ENCODE measurements at places on chromosomes 1 and 21. TPM values are rescaled to one million over a fixed set of nuclear protein-coding genes. Genes with fewer than 3 reads are reported as not detected.

DNA sequence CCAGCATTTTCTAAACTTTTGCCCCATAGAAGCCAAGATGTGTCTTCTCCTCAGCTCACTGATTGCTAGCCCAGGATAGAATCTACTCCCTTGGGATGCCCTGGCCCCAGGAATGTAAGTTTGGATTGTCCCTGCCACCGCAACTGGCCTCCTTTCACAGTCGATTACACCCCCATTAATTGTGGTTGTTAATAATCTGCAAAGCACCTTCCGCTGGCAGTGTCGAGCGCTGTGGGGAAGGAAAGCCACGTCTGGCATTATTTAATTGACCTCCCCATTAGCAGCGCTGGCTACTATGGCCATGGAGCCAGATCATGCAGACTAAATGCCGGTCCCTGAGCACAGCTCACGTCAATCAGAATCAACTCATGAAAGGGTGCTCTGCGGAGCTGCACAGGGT, 597.3 kb upstream of the PLXNA2 start:
- H3K36me3 ChIP-seq: no peaks in the 10 kb centered on the region
- no peak overlapping the region for H3K4me3 ChIP-seq
- H3K4me1 ChIP-seq: no peaks in the 10 kb centered on the region
- no peak overlapping the region for H3K27ac ChIP-seq
- DNase-seq: no peak

DNA sequence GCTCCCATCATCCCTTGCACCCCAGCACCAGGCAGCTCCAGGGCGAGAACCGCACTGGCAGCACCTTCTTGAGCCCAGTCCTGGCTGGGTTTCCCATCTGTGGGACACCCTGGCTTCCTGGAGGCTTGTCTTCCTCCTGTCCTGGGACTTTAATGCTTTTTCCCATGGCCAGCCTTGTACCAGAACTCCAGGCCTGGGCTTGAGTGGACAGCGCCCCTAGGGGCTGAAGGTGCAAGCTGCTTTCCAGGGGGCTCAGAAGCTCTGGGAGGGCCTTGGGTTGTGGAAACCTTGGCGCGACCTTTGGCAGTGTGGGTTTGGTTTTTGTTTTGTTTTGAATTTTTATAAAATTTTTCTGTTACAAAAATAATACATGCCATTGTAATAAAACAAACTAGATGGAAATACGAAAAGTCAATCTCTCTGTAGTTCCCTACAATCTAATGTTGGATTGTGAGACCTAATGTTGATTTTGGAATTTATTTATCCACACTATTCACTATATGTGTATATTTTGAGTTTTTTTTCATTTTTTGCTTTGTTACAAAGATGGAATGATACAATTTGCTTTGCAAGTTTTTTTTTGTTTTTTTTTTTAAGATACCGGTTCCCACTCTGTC, 33.8 kb upstream of the RPL11 start:
- H3K27me3 ChIP-seq: no peaks in the 10 kb centered on the region
- H3K27ac ChIP-seq: no peak overlapping the region
- no peaks in the 10 kb centered on the region for H3K4me1 ChIP-seq

DNA sequence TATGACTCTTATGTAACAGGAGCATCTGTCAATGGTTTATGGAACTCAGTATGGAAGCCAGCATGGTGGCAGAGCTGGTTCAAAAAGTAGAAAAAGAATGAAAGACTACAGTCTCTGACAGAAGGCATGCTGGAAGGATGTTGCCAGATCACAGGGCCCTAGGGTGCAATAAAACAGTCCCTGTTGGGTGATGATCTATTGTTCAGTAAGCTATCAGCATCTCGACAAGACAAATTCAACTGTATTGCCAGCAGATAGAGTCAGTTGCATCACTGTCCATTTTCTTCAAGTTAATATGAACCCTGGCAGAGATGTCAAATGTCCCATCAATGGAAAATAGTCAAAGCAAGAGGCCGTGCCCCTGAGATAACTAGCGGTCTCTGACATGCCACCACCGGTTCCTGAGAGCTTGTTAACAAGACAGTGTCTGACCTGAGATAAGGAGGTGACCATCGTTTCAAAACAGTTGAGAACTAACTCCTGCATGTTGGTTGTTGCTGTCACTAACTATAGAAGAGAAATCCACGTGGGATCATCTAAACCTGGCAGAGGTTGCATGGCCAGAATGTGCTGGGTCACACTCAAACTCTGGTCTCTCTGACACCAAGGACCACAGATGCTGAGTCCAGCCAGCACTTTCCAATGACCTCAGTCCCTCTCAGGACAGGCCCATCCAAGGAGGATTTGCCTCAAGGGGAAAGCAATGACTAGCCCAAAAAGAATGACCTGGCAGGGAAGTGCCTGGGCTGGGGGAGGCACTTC, 125.9 kb downstream of the RIPK4 start:
- no peaks in the 10 kb centered on the region for H3K4me1 ChIP-seq
- no peaks in the 10 kb centered on the region for H3K36me3 ChIP-seq
- no peaks in the 10 kb centered on the region for H3K27me3 ChIP-seq
- no peak overlapping the region for H3K4me3 ChIP-seq
- no peak for DNase-seq
- no peak overlapping the region for H3K27ac ChIP-seq

- no peaks in the 10 kb centered on the region for H3K36me3 ChIP-seq
- no peak overlapping the region for H3K4me3 ChIP-seq
- no peaks in the 10 kb centered on the region for H3K4me1 ChIP-seq
- H3K27ac ChIP-seq: no peak overlapping the region
- DNase-seq: no peak
- no peaks in the 10 kb centered on the region for H3K27me3 ChIP-seq
These were observed 42.0 kb downstream of the TMEM51 start for GRCh38 chr1:15195420-15196052.

DNA sequence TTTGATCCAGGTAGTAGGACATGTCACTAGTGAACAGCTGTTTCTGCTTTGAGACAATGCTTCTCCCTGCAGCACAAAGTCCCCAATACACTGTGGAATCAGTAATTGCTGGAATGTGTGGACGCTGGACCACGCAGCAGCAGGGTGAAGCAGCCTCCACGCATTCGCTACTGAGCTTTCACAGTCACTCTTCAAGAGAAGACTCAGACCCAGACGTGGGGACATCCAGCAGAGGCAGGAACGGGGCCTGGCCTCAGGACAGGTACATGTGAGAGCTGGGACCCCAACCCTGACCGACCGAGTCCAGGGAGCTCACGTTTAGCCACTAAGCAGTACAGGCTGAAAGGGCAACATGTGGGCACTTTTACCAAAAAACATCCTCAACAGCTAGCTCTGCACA, 34.1 kb upstream of the PRDM15 start:
- H3K36me3 ChIP-seq: peaks cover 17% of the 10 kb centered on the region
- DNase-seq: no peak
- no peak overlapping the region for H3K4me3 ChIP-seq
- no peaks in the 10 kb centered on the region for H3K27me3 ChIP-seq
- H3K27ac ChIP-seq: no peak overlapping the region
- H3K4me1 ChIP-seq: no peaks in the 10 kb centered on the region

DNA sequence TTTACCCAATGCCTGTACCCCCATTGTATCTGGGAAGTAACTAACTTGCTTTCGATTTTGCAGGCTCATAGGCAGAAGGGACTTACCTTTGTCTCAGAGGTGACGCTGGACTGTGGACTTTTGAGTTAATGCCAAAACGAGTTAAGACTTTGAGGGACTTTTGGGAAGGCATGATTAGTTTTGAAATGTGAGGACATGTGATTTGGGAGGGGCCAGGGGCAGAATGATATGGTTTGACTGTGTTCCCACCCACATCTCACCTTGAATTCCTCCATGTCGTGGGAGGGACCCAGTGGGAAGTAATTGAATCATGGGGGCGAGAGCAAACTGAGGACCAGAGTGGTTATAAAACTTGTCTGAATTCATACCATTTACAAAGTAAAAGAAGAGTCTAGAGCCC, 77.1 kb upstream of the HOOK1 start:
- H3K4me3 ChIP-seq: no peak overlapping the region
- no peaks in the 10 kb centered on the region for H3K36me3 ChIP-seq
- no peak overlapping the region for H3K27ac ChIP-seq

GRCh38 chr1:32939655-32940371, 24.8 kb downstream of the RNF19B start:
- no peak overlapping the region for H3K27ac ChIP-seq
- DNase-seq: no peak
- no peak overlapping the region for H3K4me3 ChIP-seq
- no peaks in the 10 kb centered on the region for H3K27me3 ChIP-seq
- peaks cover 17% of the 10 kb centered on the region for H3K36me3 ChIP-seq
- no peaks in the 10 kb centered on the region for H3K4me1 ChIP-seq

DNA sequence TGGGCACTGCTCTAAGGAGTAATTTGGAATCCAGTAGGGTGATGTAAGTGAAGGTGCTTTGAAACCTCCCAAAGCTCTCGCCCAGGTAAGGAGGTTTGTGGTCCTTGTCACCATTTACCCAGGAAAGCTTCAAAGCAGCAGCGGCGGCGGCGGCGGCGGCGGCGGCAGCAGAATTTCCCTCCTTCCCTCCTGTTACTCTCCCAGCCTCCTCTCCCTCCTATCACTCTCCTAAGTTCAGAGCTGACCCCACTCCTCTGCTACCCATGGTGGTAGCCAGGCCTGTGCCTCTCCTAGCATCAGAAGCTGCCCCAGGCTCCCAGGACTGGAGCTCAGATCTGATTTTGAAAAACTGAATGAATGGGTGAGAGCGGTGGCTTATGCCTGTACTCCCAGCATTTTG, 60.7 kb downstream of the ACBD3 start:
- H3K4me1 ChIP-seq: peaks cover 36% of the 10 kb centered on the region
- H3K36me3 ChIP-seq: no peaks in the 10 kb centered on the region
- H3K27ac ChIP-seq: no peak overlapping the region
- no peaks in the 10 kb centered on the region for H3K27me3 ChIP-seq
- no peak overlapping the region for H3K4me3 ChIP-seq

GRCh38 chr1:25439287-25439686, 8.6 kb downstream of the MACO1 start:
- H3K27me3 ChIP-seq: no peaks in the 10 kb centered on the region
- H3K4me3 ChIP-seq: no peak overlapping the region
- no peaks in the 10 kb centered on the region for H3K36me3 ChIP-seq
- H3K4me1 ChIP-seq: peaks cover 13% of the 10 kb centered on the region

DNA sequence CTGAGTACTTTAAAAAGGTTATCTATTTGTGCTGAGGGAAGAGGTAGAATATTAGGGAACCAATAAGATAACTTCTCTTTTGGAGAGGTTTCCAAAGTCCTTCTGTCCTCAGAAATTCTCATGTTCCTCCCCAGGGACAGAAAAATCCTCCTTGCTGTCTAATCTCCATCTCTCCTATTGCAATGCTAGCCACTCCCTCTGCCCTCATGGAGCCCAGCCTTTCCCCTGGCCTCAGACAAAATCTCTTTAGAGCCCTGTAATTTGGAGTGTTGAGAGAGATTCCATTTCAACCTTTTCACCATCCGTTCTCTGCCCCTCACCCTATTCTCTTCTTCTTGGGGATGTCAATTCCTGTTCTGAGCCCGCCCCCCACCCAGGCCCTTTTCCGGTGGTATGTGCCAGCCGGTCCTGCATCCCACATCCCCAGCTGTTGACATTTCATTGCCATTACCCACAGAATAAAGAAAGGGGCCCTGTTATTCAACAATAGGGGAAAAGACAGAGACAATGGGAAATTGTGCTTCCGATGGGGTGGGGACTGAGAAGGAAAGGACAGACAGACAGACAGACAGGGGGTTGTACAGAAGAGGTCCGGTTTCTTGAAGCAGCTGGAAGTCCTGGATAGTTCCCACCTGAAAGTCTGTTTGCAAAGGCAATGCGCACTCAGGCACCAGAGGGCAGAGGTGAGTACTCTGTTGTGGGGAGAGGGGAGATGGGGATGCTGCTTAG, at the start of gene HAPLN2:
TSS of gene HAPLN2 (plus strand) at position 563 of the 729 bp plus-strand sequence. CDS start 4,076 bp downstream, outside the sequence.
- H3K4me3 ChIP-seq: no peak within 1 kb of the TSS
- DNase-seq: no peak
- H3K27me3 ChIP-seq: peaks cover 10% of the 10 kb centered on the region

The FMN2 gene
- total RNA-seq: not detected

The OR2AK2 gene
- not detected for total RNA-seq

The ARMH1 gene
- 18.1 TPM for total RNA-seq

The VWA5B1 gene
- not detected for total RNA-seq

The PAPPA2 gene
- total RNA-seq: not detected

The PGLYRP3 gene
- total RNA-seq: 0.29 TPM

The THRAP3 gene
- total RNA-seq: 135 TPM
